CD4-positive, alpha-beta T cell treated with Interleukin-10 for 1 hour (primary cell): ENCODE measurements at places on chromosomes 1 and 21.

GRCh38 chr1:47514229-47514628 is 76.4 kb downstream of the FOXD2 start:
- DNase-seq, result no peak

DNA sequence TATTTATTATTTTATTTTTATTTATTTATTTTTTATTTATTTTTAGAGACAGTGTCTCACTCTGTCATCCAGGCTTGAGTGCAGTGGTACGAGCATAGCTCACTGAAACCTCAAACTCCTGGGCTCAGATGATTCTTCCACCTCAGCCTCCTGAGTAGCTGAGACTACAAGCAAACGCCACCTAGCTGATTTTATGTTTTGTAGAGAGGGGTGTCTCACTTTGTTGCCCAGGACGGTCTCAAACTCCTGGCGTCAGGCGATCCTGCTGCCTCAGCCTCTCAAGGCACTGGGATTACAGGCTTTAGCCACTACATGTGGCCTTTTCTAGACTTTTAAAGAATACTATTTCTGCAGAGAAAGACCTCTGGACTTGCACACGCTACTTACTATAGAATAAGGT is 61.3 kb upstream of the C1orf53 start:
- no peak for DNase-seq

DNA sequence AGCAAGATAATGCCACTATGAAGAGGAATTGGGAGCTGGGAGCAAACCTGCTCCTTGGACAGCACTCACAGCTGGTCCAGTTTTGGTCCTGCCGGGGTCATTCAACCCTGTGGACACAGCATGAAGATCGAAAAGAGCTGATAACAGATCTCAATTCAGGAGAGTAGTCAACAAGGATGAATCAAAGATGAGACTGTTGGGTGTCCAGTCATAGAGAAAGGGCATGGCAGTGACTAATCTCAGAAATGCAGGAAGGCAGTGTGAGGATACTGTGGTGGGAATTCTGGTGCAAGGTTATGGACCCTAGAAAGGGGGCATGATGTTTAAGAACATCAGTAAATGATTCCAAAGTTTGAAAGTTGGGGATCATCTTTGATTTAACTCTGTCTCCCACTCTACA is 261.4 kb upstream of the ZP4 start:
- no peak for DNase-seq

GRCh38 chr1:72278461-72278860 is 3.9 kb downstream of the NEGR1 start:
- DNase-seq, result no peak

- DNase-seq, result no peak
These were observed 136.6 kb upstream of the HMGB4 start for GRCh38 chr1:33727310-33727709.

GRCh38 chr1:165011991-165012531 is 344.5 kb downstream of the LMX1A start:
- no peak for DNase-seq

DNA sequence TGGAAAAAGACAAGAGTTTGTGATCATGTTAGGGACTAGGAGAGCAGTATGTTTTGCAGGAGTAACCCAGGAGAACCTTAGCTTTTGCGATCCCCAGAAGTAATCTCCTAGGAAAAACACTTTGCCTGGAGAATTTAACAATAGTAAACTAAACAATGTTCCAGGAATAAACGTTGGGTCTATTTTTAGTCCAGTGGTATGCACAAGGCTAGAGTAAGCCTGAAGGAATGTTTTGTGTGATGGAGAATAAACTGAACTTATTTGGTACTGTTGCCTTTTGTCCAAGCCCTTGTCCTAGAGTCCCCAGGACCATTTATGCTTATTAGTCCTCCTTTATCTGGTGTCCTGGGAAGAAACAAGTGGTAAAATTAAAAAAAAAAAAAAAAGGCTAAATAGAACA is 28.7 kb upstream of the RGS5 start:
- no peak for DNase-seq

DNA sequence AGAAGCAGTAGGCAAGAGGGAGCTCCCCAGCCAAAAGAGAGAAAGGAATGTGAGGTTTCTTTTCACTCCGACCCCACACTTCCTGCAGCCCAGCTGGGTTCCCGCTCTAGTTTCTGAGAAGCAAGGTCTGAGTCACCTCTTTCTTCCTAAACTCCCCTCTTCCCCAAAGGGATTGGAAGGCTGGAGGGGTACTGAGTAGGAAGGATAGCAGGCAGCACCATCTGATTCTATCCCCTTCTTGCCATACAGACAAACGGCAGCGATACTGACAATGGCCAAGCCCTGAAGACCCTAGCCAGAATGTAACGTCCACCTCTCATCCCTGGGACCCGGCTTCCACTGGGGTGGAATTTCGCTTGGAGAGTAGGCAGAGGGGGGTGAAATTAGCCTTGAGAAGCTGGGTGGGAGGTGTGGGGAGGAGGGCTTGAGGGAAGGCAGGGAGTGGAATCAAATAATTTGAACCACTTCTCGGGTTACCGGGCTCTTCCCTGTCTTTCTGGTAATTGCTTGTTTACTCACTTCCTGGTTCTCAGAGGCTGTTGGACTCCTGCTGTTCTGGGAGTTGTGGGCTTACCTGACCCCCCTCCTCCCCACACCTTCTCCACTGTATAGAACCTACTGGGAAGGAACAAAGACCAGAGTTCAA is 13.2 kb downstream of the IER5 start:
- DNase-seq, result no peak

DNA sequence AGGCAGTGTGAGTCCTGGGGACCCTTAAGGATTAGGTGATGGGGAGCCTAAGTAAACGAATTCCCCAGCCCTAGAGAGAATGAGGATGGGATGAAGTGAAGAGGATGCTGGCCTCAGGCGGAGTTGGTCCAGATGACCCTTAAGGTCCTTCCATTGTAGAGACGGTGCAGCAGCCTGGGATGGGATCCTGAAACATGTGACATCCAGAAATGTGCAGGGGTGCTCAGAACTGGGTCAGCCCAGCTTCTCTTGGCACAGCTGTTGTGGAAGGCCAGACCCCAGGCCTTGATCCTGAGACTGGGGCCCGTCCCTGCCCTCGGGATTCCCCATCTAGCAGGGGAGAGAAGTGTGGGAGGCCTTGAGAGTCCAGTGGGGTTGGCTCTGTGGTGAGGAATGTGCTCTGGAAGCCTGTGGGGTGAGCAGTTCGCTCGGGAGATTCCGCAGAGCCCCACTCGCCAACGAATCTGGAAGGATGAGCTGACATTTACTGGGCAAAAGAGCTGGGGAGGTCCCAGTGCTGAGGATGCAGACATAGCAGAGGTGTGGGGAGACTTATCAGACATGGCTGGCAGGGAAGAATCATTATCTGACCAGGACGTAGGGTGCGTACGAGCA is 28.1 kb downstream of the A3GALT2 start:
- DNase-seq, result no peak

GRCh38 chr1:25128121-25128621 is 104.1 kb downstream of the SYF2 start:
- no peak for DNase-seq
